Activated effector memory CD4-positive, alpha-beta T cell treated with anti-CD3 and anti-CD28 coated beads, Interleukin-2, amount 50 U/mL, for 16 hours (primary cell): ENCODE measurements at places on chromosomes 3 and 15.

DNA sequence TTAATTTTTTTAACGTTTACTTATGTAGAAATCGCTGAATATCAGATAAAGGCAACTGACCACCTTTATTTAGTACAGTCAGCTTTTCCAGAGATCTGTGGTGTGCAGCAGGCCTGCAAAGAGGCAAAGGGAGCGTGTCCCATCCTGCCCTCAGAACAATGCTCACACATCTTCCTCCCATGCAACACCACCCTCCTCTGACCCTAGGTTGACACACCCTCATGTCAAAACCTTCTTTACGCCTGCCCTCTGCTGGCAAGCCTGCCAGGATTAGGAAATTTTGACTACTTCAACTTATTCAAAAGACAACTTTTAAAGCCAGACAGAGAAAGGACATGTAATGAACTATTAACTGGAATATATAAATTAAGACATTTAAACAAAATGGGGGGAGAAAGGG, 513.7 kb downstream of the FOXP1 start:
- peak; percentile 88 for DNase-seq

GRCh38 chr3:197989651-197990050, 29.6 kb downstream of the LMLN start:
- no peak for DNase-seq

DNA sequence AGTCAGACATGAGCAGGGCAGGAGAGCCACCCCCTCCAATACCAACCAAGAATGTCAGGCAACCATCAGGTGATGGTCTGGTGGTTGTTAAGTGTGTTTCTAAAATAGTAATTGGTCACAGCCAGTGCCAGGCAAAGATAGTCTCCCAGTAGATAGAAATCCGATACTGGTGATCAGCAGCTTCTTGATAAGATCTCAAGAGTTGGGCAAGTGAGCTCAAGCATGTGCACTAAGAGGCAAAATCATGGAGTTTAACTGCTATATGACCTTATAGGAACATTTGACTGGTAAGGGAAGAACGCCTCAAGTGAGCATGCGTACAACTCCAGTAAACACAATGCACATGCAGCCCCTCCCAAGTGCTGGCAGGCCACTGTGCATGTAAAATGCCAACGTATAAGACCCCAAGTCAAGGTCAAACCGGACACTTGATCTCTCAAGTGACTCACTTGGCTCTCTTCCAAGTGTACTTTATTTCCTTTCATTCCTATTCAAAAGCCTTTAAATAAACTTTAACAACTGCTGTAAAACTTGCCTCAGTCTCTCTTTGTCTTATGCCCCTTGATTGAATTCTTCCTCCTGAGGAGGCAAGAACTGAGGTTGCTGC, 36.0 kb upstream of the CBLB start:
- no peak for DNase-seq

- DNase-seq, result peak; percentile 73
These were observed at the start of gene LRRC2 for GRCh38 chr3:46566040-46566641. Gene LRRC2 (minus strand): TSS chr3:46566302. CDS start chr3:46551591, 14,711 bp downstream.

- DNase-seq, result no peak
These were observed 1.8 kb downstream of the ATP13A4 start for GRCh38 chr3:193552923-193553322.

GRCh38 chr15:90711842-90712241, 5.3 kb upstream of the BLM start:
- no peak for DNase-seq

DNA sequence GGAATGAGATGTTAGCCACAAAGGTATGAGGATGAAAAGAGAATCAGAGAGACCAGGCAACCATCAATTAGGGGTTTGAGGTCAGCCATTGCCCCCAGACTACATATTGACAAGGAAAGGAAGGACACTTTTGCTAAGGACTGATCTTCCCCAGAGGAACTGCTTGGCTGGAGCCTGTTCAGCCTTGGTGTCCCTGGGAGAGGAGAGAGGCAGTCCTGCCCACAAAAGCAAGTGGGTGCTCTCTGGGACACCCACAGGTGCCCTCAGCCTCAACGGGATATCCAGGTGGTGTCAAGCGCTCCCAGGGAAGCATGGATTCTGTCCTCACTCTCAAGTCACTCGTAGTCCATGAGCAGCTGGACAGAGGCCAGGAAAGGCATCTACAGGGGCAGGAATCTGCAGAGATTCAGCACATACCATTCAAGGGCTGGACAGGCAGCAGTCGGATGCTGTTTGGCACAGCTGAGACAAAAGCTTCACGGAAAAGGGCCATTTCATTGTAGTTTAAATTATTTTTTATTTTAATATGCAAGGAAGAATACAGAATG, 166.2 kb downstream of the UACA start:
- DNase-seq, result no peak

DNA sequence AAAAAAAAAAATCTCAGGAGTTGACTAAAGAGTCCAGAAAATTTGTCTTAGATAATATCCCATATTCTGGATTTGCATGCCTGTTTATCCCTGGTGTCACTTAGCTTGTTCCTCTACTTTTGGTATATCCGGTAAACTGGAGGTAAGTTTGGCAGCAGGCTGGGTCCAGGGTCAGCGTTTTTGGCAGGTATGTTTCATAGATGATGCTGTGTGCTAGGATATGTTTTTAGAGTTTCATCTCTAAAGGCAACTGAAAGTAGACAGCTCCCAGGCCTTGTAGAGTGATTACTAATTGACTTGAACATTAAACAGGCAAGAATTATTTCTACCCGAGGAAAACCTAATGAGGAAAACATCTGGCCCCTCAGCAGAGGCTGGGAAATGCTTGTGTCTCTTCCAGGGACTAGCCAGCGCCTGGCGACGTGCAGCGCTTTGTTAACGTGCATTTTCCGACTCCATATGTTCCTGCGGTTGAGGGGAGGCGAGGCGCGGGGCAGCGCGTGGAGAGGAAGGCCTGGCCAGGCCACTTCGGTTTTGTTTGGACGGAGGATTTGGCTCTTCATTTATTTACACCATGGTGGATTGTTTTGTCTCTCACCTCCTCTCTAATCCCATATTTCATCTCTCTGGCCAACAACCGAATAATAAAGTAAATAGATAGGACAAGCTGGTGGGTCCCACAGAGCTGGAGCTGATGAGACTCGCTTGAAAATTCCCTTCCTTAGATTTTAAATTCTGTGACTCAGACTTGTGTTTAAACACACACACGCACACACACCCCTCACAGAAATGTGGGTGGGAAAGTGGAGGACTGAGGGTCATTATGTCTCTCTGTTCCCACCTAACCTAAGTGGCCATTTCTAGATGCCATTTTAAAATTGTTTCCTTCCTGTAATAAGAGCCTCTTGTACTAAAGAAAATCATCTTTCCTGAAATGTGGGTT, 65.3 kb downstream of the ASB7 start:
- DNase-seq, result no peak

- no peak for DNase-seq
These were observed 6.1 kb downstream of the VWA5B2 start for GRCh38 chr3:184235381-184236032.

DNA sequence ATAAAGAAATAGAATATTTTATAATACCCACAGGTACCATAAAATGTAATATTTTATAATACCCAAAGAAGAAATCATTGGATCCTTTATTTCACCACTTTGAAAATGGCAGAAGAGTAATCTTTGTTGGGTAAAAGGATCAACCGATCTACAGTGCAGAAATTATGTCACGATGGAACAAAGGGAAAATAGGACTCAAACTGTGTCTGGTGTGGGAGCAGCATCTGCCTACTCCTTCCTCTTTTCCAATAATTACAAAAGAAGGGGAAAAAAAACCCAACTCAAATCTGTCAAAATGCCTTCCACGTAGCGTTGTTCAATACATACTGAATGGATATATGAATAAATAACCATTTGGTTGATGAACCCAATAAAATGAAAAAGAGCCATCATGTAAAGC, 492.6 kb upstream of the TBL1XR1 start:
- no peak for DNase-seq

GRCh38 chr3:150319900-150320299, 88.2 kb upstream of the TSC22D2 start:
- no peak for DNase-seq

GRCh38 chr3:107950417-107950816, 140.4 kb downstream of the CD47 start:
- DNase-seq, result no peak

DNA sequence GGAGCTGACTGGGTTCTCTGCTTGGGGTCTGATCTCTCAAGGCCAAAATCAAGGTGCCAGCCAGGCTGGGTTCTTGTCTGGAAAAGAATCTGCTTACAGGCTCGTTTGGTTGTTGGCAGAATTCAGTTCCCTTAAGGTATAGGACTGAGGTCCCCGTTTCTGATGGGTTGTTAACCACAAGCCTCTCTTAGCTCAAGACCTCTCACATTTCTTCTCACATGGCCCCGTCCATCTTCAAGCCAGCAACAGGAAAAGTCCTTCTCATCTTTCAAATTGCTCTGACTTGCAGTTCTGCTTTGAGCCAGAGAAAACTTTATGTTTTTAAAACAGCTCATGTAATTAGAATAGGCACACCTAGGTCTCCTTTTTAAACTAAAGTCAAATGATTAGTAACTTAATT, 20.4 kb downstream of the UACA start:
- DNase-seq, result no peak

GRCh38 chr3:88480822-88481221, 331.1 kb downstream of the C3orf38 start:
- DNase-seq, result no peak

DNA sequence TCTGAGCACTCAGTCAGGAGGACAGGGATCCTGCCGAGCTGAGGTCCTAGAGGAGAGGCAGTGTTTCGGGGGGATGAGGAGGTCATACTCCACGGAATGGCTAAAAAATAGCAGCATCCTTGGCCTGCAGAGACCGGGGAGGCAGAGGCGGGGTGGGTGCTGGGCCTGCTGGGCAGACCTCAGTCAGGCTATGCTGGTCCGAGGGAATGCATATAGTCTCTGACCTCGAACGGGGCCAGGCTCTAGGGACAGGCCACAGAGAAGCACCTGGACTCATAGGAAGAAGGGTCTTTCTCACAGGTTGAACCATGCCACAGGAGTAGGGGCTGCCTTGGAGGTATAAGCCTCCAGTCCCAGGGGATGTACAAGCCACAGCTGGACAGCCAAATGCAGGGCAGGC, 14.0 kb upstream of the SKIC8 start:
- no peak for DNase-seq

DNA sequence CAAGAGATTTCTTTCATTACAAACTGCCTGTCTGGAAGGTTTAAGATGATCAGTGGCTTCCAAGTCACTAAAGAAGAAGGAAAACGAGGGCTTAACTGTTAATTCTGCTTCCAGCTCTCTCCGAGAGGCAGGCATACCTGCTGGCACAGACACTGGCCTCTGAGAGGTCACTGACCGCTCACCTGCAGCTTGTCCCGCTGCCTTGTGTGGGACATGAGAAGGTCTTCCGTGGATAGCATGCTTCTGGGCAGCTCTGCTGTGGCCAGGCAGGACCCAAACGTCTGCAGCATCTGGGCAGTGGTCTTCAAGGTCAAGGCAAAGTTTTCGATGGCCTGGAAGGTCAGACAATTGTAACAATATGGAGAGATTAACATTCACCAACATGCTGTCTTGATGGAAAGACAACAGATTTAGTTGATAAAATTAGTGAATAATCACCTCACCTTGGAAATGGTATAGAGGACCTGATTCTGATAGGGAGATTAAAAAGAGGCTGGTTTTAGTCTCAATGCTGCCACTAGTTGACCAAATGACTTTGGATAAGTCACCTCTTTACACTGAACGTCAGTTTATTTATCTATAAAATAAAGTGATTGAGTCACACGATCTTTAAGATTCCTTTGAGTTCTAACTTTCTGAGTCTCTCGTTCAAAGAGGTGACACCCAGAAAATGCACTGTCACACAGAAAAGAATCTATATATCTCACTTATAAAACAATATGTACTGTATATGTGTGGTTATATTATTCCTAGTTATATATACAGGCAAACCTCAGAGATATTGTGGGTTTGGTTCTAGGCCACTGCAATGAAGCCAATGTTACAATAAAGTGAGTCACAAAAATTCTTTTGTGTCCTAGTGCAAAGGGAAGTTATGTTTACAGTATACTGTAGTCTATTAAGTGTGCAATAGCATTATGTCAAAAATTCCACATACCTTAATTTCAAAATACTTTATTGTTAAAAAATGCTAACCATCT, 65.1 kb downstream of the B3GNT5 start:
- no peak for DNase-seq

DNA sequence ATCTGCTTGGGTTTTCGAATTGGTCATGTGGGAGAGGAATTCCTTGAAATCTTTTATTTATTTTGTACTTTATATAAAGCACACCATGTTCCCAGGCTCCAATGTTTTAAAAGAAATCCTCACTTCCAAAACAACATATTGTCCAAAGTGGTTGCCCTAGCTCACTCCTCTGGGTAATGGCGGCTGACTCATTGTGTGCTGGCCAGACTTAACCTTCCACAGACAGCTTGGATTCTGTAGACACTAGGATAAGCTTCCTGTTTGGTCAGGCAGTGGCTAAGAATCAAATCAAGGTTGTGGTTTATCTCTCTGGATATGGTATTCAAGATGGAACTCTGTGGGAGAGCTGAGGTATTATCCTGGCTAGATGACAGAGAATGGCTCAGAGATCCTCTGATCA, 55.8 kb upstream of the FAM98B start:
- no peak for DNase-seq

DNA sequence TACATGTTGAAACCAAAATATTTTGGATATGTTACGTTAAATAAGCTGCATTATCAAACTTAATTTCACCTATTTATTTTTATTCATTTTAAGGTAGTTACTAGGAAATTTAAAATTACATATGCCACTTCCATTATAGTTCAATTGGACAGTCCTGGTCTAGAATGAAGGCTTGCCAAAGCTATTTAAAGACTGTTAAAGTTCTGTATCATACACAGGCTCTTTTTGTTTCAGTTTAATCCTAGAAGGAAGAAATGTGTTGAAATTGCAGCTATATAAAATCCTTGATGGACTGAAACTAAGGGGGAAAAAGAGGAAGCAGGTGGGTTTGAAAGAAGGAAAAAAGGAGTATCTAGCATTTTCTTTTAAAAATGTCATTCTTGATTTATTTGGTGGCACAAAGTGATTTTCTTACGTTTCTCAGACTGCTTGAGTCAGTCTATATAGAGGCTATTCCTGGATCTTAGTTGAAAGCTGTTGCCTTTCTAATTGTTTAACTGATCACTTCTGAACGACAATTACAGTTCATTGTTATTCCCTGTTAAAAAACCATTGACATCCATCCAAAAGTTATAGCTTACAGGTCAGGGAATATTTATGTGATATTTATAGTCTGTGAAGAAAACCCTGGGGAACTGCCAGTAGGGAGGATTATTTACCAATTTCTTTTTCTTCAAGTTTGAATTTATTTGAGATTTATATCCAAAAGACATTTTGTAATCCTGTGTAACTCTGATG, 195.0 kb downstream of the RORA start:
- no peak for DNase-seq

- DNase-seq, result no peak
These were observed 75.4 kb upstream of the PLXNA1 start for GRCh38 chr3:126907557-126907956.

GRCh38 chr3:115399750-115400149, 223.6 kb upstream of the GAP43 start:
- DNase-seq, result no peak

- DNase-seq, result no peak
These were observed 148.5 kb downstream of the OTOL1 start for GRCh38 chr3:161644891-161645635.

GRCh38 chr3:159150180-159150579, 348.3 kb downstream of the MFSD1 start:
- no peak for DNase-seq
